ENCODE measurements at places on chromosomes 16 and 17.

DNA sequence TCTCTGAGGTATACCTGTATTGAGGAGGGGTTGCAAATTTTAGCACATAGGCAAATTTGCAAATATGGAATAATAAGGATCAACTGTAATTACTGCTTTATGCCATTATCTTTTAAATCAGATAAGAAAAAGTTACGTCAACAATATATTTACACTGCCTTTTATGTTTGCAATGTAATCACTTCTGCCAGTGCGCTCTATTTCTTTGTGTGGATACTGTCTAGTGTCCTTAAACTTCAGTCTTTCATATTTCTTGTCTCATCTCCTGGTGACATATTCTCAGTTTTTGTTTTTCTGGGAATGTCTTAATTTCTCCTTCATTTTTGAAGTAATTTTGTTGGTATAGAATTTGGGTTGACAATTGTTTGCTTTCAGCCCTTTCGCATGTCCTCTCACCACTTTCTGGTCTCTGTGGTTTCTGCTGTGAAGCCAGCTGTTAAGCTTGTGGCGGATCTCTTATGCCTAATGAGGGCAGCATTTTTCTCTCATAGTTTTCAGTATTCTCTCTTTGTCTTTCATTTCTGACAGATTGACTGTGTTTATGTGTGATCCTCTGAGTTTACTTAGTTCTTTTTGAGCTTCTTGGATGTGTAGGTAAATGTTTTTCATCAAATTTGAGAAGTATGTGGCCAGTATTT, 37.6 kb upstream of the ABCC11 start:
- DNase-seq, result no peak

DNA sequence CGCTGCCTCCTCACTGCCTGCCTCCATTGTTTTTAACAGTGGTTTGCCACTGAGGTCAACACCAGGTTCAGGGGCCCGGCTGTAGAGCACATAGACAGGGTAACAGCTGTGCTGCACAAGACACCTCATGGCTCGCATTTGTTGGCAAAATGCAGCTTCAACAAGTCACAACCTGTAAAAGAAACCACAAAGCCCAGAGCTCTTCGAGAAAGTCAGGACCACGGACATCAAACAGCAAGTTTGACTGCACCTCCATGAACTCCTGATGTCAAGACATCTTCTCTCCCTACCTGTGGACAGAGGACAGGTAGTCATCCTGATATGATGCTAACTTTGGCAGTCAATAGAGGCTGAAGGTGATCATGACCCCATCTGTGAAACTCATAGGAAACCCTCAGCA, 142.4 kb upstream of the SOX9 start:
- no peak for DNase-seq

GRCh38 chr17:13740686-13741085, 139.0 kb upstream of the HS3ST3A1 start:
- DNase-seq, result no peak

- DNase-seq, result no peak
Observed at GRCh38 chr17:21549107-21549687, 143.1 kb upstream of the KCNJ18 start.

DNA sequence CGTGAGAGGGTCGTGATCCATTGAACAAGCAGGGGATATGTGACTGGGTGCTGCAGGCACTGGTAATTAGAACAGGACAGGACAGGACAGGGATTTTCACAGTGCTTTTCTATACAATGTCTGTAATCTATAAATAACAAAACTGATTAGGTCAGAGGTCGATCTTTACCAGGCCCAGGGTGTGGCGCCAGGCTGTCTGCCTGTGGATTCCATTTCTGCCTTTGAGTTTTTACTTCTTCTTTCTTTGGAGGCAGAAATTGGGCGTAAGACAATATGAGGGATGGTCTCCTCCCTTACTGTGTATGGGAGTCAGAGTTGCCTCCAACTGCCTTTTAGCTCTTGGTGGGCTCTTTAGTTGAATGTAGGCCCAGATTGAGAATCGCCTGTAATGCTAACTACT, 1.5 kb upstream of the ZNF764 start:
- no peak for DNase-seq

DNA sequence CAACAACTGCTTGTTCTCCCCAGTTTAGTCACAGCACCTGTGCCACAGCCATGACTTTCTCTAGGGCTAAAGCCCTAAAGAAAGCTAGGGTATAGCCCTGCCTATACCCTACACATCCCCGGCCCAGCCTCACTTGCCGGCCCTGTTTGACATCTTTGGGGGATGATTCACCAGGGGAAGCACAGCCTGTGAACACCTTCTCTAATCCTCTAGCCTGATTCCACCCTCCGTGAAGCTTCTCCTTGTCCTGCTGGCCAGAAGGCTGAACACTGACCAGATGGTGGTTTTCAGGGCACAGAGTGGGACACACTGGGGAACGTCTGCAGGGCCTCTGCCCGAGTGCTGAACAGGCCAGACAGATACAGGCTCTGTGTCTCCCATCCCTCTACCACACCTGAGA, 6.0 kb downstream of the CLEC16A start:
- no peak for DNase-seq

GRCh38 chr17:55500103-55500502, 11.1 kb downstream of the SMIM36 start:
- no peak for DNase-seq

All from NCI-H2029 treated with DMSO at 0.1 percent for 48 hours (cell line).